ENCODE measurements at places on chromosomes 5 and 9.

DNA sequence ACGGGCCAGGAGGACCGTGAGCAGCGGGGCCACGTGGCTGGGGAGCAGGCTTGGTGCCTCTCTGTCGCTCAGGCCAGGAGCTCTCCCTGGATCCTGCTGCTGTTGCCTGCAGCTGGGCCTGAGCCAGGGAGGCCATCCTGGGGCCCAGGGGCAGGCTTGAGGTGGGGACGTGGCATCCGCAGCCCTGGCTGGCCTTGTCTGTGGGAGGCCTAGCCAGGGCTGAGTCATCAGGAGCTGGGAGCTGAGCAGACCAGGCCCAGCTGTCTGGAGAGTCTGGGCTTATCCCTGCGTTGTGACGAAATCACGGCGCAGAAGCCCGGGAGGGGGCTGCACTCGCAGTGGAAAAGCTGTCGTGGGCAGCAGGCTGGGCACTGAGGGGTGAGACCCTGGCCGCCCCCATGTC, 138.8 kb upstream of the COL5A1 start:
- no peak for DNase-seq

DNA sequence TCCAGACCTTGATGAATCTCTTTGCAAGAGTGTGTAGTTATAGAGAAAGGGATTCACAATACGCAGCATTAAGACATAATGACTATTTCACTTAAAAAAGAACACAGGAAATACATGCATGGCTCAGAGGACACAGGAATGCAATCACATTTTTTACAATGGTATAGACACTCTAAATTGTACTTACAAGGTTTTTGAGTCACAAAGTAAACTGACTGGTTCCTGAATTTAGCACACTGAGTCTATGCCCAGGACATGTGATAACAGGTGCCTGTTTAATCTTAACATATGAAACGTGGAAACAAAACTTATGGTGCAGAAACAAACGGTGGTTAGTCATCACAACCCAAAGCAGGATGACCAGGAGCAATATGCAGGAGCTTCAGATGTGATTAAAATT, 6.7 kb downstream of the EPB41L4A start:
- DNase-seq = no peak

DNA sequence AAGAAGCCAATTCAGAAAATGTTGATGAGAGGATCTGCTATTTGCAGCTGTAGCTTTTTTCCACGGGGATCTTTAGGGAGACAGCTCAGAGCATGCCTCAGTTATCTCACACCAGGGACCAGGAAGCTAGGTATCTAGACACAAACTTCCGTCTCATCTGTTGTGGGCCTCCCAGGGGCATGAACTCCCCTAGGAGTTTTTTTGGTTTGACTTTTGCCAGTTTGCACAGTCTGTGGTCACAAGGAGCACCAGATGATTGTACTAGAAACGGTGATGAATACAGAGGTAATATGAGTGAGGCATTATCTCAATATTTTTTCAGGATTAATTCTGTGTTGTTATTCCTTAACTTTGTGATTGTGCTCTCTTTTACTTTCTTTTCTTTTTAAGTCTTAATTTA, 533.2 kb upstream of the SEMA6A start:
- no peak for DNase-seq

- no peak for DNase-seq
Measured at GRCh38 chr9:134251296-134252069, 74.8 kb upstream of the RXRA start.

DNA sequence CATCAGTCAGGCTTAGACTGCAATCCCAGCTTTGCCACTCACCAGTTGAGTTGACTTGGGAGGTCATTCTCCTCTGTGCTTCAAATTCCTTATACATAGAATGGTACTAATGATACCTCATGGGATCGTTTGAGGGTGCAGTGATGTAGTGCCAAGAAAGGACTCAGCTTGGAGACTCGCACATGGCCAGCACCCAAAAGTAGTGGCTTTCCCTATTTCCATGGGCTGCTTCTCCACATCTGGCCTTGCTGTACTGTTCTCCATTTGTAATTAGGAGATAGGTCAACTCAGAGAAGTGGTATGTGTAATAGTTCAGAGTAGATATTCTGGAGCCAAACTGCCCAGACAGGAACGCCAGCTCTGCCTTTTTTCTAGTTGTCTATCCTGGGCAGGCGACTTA, 5.5 kb downstream of the CCL19 start:
- DNase-seq = no peak

GRCh38 chr5:92081958-92082712, 699.0 kb upstream of the ARRDC3 start:
- DNase-seq = no peak

DNA sequence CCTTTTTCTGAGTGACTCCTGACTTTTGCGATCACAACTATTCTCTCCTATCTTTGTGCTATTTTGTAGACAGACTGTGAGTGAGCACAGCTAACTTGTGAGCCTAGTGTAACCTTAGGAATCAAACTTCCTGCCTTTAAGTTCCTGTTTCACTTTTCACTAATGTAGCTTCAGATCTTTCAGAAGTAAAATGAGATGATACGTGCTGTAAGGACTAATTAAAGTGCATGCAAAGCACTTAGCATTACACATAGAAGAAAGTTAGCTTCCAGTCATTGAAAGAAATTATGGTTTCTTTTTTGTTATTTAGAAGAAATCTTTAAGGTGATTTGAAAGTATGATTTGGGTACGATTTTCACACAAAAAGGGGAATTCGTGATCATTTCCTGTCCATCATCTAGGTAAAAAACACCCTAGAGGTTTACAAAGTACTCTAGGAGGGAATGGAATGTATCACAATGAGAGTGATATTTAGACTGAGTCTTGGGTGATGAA, 122.7 kb downstream of the ST8SIA4 start:
- no peak for DNase-seq

DNA sequence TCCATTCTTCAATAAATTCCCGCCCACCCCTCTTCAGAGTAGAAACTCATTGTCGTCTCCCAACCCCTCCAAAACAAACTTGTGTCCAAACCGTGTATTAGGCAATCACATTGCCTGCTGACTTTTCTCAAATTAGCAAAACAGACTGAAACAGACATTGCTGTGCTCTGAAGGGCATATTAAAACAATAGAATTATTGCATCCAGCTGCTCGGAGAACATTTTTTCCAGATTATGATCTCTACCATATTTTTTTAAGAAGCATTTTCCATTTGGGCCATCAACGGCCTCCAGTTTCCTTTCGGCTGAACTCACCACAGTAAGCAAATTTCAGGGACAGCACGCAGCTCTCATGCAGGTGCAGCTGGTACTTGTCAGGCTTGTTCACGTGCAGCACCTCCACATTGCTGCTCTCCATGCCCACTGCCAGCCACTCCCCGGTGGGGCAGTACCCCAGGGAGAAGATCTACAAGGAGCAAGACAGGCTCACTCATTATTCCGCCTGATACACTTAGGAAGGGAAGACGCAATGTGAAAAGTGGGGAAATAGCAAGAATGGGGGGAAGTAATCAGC, 104.1 kb downstream of the TLE1 start:
- no peak for DNase-seq

DNA sequence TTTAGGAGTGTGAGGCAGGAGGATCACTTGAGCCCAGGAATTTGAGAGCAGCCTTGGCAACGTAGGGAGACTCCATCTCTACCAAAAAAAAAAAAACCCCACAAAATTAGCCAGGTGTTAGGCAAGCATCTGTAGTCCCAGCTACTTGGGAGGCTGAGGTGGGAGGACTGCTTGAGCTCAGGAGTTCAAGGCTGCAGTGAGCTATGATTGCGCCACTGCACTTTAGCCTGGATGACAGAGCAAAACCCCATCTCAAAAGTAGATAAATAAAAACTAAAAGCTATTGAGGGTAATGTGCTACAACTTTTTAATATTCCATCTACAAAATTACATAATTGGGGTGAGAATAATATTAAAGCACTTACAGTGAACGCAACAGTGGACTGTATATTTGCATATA, 5.9 kb downstream of the BDP1 start:
- DNase-seq = no peak

DNA sequence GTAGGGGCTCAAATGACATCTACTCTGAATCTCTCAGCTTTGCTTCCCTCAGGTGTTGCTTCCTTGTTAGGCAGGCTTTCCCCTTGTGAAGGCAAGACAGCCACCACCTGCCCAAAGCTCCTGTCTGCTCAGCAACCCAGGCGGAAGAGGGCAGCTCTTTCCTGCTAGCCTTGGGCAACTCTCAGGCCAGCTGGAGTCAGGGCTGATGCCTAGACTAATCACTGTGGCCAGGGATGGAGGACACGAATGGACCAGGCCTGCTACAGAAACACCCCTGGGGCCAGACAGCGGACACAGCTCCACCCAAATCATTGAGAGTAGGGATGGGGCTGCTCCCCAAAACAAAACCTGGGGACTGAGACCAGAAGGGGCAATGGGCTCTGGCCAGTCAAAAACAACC, 138.0 kb downstream of the MTX3 start:
- no peak for DNase-seq

- DNase-seq = no peak
Measured at GRCh38 chr5:33969572-33970452, 14.7 kb downstream of the SLC45A2 start.

GRCh38 chr5:156595132-156595787, 254.8 kb upstream of the PPP1R2B start:
- no peak for DNase-seq

GRCh38 chr5:7857926-7858632, 7.1 kb upstream of the CFAP90 start:
- DNase-seq = no peak

DNA sequence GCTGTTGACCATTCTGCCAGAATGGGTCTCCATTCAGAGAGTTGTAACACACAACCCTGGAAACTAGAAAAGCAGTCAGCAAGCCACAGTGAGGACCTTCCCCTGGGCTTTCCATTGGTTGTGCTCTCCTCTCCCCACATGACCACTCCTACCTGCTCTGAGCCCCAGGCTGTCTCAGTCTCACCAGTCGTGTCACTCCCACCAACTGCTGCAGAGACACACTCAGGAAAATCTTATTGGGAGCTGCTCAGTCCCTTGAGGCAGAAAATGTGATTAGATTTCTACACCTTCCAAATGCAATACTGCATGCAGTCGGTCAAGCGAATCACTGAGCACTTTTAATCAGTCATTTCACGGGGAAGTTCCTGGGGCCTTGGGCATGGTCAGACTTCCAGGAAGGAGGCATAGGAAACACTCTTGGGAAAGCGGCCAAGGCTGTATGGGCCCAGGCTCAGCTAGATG, 284.2 kb upstream of the NMUR2 start:
- DNase-seq = no peak

GRCh38 chr5:53298841-53299240, 181.6 kb upstream of the FST start:
- no peak for DNase-seq

DNA sequence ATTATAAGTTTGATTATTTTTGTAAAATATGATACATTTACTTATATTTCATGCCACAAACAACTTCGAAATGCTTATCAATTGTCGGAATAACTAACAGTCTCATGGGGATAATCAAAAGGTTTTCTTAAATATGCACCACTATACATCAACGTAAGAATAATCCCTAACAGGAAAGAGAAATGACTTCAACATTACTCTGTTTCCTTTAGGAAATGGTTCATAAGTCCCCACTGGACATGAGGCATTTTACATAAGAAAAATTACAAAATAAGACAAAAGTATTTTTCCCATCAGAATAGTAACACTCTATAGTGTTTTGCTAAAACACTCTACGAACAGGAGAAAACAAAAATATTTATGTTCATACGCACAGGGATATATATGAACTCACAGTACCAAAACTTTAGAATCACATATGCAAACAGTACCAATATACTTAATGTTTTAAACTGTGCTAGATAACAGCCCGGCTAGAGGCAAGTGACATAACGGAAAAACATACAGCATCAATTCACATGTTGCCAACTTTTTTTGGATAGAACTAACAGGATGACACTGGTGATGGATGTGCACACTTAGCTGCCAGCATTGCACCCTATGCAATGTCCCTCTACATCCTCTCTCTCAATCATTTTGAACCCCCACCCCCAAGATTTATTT, 120.5 kb downstream of the NFIB start:
- no peak for DNase-seq

GRCh38 chr5:171629628-171630349, 155.8 kb upstream of the SMIM23 start:
- peak; percentile 58 for DNase-seq

DNA sequence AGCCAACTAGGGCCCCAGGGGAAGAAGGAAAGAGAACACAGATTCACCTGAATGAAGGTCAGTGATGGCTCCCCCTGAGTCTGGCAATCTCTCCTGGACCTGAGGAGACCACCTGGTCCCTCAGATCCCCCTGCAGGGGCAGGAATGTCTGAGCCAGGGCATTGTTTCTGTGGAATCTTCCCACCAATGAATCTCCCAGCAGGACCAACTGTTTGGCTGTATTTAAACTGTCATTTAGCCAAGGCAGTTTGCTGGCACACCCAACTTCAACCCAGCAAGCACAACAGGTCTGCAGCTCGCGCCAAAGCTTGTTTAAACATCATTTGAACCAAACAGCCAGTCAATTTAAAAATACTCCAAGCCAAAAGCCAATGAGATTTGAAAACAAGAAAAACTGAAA, 92.6 kb downstream of the SH3TC2 start:
- DNase-seq = no peak

- no peak for DNase-seq
Measured at GRCh38 chr5:143932584-143932983, 120.6 kb downstream of the HMHB1 start.

DNA sequence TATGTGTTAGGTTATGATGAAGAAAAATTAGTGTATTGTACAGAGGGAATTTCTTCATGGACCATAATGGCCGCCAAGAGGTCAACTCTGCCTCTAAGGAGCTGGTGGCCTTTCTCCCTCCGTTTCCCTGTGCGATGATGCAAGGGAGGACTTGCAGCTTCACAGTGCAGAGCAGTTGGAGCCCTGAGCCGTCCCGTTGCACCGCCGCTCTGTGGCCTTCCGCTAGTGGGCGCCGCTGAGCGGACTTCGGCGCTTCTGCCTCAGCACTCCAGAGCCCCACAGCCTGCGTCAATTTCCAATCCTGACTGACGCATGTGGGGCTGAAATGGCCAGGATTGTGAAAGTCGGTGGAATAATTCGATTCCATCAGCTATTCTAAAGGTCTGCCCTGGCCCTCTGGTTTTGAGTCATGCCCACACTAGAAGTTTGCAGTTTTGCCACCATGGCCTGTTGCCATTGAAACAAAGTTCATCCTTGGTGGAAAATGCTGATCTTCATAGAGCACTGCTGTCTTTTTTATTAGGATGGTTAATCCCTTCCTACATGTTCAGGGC, 22.7 kb upstream of the LECT2 start:
- no peak for DNase-seq

DNA sequence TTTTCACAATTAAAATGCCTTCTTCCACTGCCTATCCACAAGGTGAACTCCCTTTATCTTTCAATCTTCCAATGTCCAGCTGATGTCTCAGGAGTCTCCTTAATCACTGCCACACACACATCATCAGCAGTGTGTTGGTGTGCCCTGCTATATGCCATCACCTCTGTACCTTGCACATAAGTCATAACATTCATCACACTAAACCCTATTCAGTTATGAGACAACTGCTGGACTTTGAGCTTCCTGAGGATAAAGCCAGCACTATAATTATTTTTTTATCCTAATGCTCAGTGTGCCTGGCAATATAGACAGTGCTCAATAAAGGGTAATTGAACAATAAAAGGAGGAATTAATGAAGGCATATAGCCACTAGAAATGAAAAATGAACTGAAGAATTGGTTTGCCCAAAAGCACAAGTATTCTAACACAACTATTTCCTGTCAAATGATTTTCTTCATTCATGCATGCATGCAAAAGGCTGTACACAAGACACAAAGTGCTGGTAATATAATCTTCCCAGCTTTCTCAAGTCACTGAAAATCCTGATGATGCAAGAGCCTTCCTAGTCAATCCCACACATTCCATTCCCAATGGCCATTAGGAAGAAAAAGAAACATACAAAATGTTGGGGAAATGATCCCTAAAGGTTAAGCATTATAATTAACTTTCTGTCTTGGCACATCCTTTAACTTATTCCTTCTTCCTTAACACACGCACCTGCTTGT, 32.4 kb downstream of the LPAR1 start:
- no peak for DNase-seq

Data from DMS 273 treated with DMSO at 0.1 percent for 48 hours (cell line).